ENCODE measurements at places on chromosomes 16 and 17. TPM values are rescaled to one million over a fixed set of nuclear protein-coding genes. Genes with fewer than 3 reads are reported as not detected.

DNA sequence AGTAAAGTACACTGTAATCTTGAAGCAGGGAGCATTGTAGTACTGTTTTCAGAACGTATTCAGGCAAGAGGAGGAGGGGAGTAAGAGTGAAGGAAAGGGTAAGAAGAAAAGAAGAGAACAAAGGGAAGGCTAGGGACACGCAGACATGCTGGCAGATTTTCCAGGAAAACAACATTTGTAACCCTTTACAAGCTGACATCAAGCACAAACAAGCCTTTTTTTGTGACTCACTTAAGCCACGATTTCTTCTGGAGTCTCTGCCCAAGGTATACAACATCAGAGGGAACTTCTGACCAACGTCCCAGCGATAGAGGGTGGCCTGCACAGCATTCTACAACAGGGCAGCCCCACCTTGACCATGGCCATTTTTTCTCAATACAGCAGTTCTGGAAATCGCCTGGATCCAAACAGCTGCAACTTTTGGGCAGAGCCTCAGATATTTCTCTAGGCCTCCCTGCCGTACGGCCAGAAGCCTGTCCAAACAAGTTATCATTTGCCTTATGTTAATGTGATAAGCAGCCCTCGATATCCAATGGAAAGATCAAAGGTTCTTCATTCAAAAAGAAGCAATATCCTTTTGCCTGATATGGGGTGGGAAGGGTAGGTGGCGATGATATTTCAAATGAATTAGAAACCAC is 247.3 kb downstream of the ZFHX3 start:
- no peak for DNase-seq

- no peak for DNase-seq
Observed at GRCh38 chr16:1377406-1378010, 25.8 kb downstream of the GNPTG start.

GRCh38 chr16:57643147-57643874 is 14.9 kb downstream of the ADGRG1 start:
- DNase-seq = no peak

DNA sequence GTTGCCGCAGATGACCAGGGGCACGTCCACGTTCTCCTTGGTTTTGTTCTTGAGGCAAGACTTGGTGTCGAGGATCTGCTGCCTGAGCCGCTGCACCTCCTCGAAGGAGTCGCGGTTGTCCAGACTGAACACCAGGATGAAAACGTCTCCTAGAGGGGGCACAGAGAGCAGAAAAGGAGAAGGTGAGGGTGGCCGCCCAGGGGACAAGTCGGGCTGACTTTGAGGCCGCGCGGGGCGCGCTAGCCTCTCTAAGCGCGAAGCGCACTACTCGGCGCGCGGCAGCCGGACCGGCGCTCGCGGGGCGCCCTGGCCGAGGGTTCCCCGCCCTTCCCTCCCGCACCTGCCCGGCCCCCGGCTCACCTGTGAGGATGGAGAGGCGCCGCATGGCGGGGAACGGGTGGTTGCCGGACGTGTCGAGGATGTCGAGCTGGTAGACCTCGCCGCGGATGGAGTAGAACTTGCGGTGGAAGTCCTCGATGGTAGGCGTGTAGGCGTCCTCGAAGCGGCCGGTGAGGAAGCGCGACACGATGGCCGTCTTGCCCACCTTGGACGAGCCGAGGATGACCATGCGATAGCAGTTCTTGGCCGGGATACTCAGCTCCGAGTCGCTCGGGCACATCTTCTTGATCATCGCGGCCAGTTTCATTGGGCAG is 533 bp downstream of the RASD1 start:
- no peak for DNase-seq

DNA sequence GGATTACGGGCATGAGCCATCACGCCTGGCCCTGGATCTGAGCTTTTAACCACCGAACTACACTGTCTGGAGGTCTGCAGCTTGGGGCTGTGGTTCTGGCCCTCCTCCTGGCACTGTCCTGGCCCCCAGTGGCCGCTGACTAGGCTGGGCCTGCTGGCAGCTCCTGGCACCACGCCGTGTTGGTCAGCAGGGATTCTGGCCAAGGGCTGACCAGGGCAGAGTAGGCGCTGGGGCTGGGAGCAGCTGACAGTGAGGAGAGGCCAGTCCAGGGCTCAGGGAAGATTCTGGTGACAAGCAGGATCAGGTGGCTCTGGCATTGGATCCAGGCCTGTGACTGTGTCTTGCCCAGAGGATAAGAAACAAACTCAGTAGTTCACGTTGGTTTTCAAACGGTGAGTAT is 14.6 kb downstream of the EEF2K start:
- DNase-seq = no peak

DNA sequence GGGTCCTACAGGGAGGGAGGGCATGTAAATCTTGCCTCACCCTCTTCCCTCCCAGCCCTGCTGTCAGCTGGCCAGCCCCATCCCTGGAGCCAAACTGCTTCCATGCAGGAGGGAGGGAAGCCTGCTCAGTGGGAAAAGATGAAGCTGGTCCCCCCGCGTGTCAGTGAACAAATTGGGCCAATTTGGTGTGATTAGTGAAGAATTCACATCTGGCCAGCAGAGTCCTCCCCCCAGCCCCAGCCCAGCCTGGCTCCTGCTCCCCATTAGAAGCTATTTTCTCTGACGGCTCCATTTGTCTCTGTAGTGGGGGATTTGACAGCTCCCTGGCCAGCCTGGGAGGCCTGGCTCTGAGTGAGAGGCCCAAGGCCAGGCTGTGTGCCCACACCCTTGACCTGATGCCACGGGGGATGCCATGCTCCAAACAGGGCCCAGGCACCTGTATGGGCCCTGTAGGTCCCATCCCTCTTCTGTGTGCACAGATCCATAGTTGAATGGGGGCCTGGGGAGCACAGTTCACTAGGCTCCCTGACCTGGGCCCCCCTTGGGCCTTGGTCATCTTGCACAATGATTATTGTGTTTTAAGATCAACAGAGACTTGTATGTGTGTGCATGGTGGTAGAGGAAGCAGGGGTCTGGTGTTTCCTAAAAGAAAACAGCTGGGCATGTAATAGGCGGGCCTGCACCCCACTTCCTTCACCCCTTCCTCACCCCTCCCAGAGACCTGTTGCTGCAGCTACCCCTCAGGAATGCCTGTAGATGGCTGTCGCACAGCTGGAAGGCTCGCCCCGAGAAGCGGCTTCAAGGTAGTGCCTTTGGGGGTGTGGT is 50.7 kb upstream of the TAC4 start:
- DNase-seq = no peak

DNA sequence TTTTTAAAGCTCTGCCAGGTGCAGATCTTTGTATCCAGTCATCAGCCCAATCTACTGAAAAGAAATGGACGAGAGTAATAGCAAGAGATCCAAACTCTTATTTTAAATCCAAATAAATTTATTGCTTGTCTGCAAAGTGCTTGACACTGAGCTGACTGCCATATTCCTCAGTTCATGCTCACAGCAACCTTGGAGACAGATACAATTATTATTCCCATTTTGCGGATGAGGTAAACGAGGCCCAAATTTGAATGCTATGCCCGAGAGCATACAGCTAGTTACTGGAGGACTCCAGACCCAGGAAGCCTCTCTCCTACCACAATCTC is 620 bp downstream of the NOB1 start:
- DNase-seq = no peak

Gene MPV17L
- total RNA-seq = not detected

Gene FBXW10
- total RNA-seq = not detected

Gene SMPD3
- 0.03 TPM for total RNA-seq
